Activated naive CD8-positive, alpha-beta T cell treated with anti-CD3 and anti-CD28 coated beads, Interleukin-2, amount 50 U/mL, for 16 hours (primary cell): ENCODE measurements at places on chromosomes 5 and 9.

DNA sequence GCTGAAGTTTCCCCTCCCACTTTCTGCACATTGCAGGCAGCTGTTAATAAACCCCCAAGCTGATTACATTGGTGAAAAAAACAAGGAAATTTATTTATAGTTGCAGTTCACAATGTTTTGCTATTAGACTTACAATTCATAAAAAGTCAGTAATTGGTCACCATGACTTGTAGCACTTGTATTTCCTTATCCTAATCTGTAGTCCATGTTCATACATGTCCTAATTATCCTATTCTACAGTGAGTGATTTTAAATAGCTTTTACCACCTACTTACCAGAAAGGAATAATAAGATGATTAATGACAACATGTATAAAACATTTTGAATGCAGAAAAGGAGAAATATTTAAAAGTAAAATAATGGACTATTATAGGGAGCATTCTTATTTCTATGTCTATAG, 760.0 kb upstream of the RIOK2 start:
- DNase-seq: no peak

DNA sequence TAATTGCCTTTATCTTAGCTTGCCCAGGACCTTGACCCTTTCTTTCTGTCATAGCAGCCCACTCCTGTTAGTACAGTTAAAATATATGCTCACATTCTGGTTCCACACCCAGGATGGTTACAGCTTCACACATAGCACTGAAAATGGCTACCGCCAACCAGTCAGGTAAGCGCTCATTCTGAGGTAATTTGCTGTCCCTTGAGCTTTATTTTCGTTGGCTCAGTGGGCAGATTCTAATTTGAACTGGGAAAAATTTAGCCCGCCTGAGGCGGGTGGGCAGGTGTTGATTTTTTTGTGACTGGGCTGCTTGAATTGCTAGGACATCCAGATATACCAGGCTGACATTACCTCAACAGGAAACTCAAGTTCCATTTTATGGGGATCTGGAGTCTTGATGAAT, 137.5 kb downstream of the KCTD16 start:
- DNase-seq: no peak

- no peak for DNase-seq
Observed at GRCh38 chr5:76111477-76112174, 28.4 kb downstream of the SV2C start.

- no peak for DNase-seq
Observed at GRCh38 chr9:78828521-78828920, 531.6 kb downstream of the PSAT1 start.

DNA sequence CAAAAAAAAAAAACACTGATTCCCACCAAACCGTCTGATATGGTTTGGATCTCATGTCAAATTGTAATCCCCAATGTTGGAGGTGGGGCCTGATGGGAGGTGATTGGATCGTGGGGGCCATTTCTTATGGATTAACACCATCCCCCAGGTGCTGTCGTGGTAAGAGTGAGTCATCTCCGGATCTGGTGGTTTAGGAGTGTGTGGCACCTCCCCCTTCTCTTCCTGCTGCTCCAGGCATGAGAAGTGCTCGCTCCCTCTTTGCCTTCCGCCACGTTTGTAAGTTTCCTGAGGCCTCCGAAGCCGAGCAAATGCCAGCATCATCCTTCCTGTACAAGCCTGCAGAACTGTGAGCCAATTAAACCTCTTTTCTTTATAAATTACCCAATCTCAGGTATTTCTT, 45.2 kb downstream of the HSD17B3 start:
- no peak for DNase-seq

- DNase-seq: no peak
Observed at GRCh38 chr5:154712518-154713437, 42.4 kb upstream of the LARP1 start.

DNA sequence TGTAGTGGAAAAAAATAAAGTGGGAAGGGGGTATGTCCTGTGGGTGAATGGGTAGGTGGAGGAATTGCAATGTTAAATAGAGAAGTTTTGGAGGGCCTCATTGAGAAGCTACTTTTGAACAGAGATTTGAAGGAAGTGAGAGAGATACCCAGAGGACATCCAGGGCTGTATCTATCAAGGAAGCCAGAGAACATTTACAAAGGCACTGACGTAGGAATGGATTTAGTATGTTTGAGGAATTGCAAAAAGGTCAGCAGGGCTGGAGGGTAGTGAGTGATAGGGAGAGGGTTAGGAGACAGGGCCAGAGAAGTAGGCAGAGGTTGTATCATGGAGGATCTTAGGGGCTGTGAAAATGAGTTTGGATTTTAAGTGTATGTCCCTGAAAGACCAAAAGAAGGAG, 13.9 kb downstream of the PTTG1 start:
- DNase-seq: no peak

- DNase-seq: no peak
Observed at GRCh38 chr9:686321-686813, 155.1 kb upstream of the DMRT1 start.

DNA sequence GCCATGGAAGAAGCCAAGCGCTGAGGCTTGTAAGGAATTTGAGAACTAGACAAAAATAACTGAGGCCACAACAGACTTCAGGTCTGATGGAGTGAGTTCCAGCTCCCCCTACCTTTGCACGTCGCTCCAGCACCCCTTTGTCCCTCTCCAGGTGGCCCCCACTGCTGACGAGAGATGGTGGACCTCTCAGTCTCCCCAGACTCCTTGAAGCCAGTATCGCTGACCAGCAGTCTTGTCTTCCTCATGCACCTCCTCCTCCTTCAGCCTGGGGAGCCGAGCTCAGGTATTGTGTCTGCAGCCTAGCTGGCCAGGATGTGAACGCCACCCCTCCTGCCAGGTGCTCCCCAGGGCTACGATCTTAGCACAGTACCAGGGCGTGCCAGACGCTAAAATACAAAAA, 5.2 kb downstream of the BTNL9 start:
- no peak for DNase-seq

- no peak for DNase-seq
Observed at GRCh38 chr9:86705490-86705889, 241.8 kb downstream of the GAS1 start.

- DNase-seq: no peak
Observed at GRCh38 chr9:129712634-129713401, 40.0 kb downstream of the PTGES start.

GRCh38 chr5:116038817-116039216, 6.5 kb downstream of the ARL14EPL start:
- DNase-seq: no peak
